ENCODE measurements at places on chromosomes 1 and 21.
A peak's percentile ranks its signal among the peaks of the same experiment; 100 is the strongest.

GRCh38 chr1:44031252-44032169, at the start of gene SLC6A9:
Gene SLC6A9 (minus strand): TSS chr1:44031462. CDS start chr1:44024277, 7,185 bp downstream.
- DNase-seq, result no peak

DNA sequence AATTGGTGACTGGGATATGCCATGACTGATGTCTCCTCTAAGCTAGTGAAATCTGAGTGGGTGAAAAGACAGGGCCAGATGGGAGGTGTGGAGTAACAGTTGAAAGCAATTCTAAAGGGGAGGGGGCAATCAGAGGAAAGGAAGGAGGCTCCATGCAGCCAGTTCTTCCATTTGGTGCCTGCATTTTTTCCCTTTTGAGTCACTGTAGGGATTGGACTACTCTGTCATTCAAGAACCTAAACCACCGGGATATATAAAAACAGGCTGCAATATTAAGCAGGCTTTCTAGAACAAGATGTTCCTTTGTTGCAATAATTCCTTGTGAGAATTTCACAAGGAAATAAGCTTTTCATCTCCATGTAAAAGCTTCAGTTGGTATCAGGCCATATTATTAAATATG, 18.3 kb downstream of the CLIC6 start:
- DNase-seq, result no peak

- no peak for DNase-seq
These were observed at the start of gene GUCA2B for GRCh38 chr1:42152907-42153600. Gene GUCA2B (plus strand): TSS chr1:42153410. CDS start chr1:42153451, 41 bp downstream.

GRCh38 chr21:46416551-46416950, 42.1 kb upstream of the DIP2A start:
- DNase-seq, result no peak

DNA sequence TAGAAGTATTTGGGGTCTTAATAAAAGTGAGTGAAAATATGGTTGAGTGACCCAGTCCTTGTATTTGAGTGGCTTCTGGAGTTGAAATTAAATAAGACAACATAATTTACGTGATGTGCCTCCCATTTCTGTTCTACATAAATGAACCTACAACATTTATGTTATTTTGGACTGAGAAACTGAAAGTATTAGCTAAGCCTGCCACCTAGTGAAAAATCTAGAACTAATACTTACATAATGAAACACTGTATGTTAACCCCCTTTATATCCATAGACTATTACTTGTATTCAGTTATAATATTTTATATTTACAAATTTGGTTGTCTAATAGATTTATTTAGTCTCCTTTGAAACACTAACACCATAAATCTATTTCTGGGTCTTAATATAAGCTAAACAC, 298.9 kb downstream of the KCNT2 start:
- DNase-seq, result no peak

DNA sequence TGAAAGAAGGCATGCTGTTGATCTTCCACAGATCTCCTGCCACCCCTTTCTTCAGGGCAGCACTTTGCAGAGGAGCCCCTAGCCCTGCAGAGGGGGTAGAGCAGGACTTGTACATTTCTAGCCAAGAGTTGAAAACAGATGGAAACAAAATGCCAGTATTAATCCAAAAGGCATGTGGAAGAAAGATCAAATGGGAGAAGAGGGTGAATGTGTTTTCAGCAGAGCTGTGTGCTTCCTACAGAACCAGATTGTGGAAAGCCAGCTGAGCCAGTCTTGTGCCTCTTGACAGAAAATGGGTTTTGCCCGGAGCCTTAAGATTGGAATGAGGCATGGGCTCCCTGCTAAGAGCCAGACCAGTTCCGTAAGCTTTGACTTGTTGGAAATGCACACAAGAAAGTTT, 105.2 kb upstream of the TSPAN2 start:
- DNase-seq, result no peak

GRCh38 chr1:26094076-26094669, 17.5 kb upstream of the PDIK1L start:
- no peak for DNase-seq

DNA sequence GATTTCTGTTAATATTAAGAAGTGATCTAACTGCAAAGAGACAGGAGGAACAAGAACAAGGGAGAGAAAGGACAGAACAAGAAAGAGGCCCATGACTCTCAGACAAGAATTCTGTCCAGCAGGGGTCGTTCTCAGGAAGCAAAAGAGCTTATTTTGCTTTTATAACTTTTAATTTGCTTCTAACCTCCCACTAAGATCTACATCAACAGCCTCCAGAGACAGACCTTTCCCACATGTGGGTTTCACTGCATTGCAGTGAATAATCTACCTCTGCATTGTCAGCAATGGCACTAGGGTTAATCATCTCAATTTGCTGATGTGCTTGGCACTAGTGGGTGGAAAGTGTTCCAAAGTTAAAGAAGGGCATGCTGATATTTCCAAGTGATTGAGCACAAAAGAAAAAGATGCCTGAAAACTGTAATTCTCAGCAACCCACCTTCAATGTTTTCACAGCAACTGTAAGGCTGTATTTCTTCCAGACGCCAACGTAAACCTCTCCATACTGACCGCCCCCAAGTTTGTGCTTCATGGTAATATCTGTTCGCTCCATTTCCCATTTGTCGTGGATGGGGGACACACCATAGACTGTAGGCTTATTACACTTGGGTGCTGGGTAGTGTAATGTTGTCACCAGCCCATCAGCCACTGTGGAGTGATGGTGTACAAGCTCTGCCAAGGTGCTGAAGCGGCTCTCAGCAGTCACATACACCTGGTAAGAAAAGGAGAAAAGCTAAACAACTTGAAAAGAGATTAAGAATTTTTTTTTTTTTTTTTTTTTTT, 39.5 kb downstream of the TOR3A start:
- DNase-seq, result no peak

DNA sequence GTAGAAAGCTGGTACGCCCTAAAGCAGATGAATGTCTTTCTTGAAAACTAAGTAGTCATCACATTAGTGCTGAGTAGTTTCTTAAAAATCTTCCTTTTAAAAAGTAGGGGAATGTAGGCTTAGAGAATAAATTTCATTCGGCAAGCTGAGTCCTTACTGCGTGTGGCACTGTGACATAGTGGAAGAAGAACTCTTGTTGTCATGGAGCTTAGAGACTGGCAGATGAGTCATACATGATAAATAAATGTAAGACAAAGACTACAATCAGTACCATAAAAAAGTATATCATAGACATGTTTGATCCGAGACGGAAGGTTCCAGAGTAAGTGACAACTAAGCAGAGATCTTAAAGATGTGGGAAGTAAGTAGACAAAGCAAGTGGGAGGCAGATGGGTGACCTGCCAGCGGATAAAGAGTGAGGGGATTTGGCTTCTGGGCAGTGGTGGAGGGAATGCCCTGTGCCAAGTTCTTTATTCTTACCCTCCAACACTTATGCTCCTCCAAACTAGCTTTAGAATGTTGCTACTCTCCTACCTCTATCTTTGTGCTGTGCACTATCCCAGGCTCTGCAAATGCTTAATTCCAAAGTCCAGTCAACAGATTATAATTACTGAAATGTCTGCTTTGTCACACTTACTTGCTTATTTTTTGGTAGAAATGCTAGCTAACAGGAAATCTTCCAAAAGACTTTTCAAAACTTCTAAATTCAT, 608.5 kb upstream of the USP24 start:
- no peak for DNase-seq

DNA sequence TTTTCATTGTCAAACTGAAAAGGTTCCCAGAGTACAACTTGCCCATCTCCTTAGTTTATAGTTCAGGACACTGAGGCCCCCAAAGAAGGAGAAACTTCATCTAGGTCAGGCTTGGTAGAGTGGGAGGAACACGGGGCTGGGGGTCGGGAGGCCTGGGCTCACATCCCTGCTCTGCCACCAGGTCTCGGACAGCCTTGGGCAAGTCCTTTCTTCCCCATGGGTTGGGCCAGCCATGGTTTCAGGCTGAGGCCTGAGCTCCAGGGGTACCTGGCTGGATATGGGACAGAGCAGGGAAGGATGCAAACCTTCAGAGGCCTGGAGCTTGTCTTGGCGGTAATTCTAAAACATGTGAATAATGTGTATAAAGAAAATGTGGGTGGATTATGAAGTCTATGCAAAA, 17.0 kb downstream of the FOXO6 start:
- DNase-seq, result no peak

GRCh38 chr1:85580872-85581801, 576 bp downstream of the CCN1 start:
- peak; percentile 79 for DNase-seq

DNA sequence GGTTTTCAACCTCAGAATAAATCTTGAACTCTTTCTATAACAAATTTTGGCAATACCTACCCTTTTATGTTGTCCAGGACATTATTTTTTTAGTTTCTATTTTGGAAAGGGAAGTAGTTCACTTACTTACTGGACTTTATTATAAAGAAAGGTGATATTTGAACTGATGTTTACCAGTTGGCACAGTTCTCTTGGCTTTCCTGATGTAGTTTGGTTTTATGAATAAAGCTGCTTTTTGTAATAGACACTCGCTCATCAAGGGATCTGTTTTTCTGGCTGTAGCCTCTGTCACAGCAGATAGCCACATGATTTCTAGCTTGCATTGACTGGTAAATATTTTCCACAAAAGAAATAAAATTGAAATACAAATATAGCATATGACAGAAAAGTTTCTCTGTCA, 40.9 kb upstream of the METTL18 start:
- DNase-seq, result no peak

GRCh38 chr21:42012344-42012743, 2.2 kb upstream of the ZBTB21 start:
- peak; percentile 63 for DNase-seq

- no peak for DNase-seq
These were observed 2.6 kb downstream of the GADD45A start for GRCh38 chr1:67687649-67688048.

DNA sequence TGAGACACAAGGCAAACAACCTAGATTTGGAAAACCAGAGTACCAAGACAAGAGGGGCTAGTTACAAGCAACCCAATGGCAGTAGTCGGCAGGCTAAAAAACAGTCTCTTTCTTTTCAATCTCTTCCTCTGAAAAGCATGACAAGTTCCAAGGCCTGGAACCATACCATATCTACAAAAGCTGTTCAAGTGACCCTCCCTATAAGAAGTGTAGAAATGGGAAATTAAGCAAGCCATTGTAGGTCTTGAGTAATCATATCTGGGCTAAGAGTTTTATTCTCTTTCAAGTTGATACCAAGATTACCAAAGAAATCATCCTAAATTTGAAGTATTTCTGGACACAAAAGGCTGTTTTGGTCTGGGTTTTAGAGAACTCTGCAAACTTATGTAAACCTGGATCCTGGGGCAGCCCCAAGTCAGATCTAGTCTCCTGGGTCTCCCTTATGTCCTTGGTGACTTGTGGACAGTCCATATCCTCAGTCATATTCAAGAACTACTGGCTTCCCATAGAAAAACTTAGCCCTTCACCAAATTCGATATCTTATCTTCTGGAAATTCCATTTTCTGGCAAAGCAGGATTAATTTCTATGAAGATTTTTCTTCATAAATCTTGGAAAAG, 24.7 kb downstream of the FMO3 start:
- no peak for DNase-seq

DNA sequence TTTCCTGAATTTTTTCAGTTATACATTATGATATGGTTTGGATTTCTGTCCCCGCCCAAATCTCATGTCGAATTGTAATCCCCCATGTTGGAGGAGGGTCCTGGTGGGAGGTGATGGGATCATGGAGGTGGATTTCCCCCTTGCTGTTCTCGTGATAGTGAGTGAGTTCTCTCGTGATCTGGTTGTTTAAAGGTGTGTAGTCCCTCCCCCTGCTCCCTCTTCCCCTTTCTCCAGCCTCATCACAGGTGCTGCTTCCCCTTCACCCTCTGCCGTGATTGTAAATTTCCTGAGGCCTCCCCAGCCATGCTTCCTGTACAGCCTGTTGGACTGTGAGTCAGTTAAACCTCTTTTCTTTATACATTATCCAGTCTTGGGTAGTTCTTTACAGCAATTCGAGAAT, 93.2 kb upstream of the HNRNPU start:
- no peak for DNase-seq

GRCh38 chr21:42176859-42177258, 42.1 kb upstream of the ABCG1 start:
- DNase-seq, result no peak

All from ascending aorta (tissue), 2 donors.